ENCODE measurements at places on chromosomes 2 and 18.

DNA sequence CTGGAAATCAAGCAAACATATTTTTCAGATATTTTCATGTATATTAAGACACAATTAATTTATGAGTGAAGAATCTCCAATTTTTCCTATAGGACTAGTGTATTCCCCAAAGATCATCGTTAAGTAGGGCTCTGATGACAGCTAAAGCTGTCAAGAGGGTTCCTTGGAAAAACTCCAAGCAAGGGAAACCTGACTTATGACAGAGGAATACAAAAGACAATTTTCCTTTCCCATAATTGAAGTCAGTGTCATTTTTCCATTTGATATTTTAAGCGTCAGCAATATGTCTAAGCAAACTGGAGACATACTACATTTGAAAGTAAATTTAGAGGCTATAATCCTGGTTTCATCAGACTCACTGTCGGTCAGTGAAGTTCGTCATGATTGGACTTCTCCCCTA is 36.1 kb downstream of the RIT2 start:
- DNase-seq, result peak; percentile 80

- peak; percentile 92 for DNase-seq
These were observed 344.0 kb downstream of the PIK3C3 start for GRCh38 chr18:42298759-42299675.

DNA sequence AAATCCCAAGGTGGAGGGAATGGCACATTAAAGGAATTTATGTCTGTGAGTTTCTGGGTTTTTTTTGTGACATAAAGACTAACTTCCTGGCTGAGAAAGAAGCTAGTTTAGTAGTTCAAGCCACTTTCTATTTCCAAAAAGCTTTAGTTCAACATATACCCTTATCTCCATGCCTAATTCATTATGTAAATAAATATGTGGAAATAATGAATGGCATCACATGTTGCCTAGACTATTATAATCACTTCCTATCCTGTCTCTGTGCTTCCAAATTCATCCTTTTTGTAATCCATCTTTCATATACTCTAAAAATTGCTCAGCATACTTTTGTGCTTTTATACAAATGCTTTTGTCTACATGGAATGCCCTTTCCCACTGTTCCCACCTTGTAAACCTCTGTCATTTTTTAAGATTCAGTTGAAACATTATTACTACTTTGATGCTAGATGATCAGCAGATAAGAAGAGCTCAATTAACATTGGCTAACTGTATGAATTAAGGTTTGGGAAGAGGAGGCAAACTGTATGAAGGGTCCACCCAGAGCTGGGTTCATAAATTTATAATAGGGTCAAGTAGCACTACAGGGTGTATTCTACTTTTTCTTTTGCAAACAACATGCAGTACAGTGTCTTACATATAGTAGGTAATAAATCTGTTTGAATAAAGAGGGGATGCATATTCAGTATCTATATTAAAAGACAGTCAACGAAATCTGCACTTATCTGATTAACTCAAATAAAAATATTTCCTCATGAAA is 61.7 kb upstream of the MTIF2 start:
- no peak for DNase-seq

- DNase-seq, result peak; percentile 18
These were observed 1265.5 kb upstream of the ACVR2A start for GRCh38 chr2:146579147-146579930.

DNA sequence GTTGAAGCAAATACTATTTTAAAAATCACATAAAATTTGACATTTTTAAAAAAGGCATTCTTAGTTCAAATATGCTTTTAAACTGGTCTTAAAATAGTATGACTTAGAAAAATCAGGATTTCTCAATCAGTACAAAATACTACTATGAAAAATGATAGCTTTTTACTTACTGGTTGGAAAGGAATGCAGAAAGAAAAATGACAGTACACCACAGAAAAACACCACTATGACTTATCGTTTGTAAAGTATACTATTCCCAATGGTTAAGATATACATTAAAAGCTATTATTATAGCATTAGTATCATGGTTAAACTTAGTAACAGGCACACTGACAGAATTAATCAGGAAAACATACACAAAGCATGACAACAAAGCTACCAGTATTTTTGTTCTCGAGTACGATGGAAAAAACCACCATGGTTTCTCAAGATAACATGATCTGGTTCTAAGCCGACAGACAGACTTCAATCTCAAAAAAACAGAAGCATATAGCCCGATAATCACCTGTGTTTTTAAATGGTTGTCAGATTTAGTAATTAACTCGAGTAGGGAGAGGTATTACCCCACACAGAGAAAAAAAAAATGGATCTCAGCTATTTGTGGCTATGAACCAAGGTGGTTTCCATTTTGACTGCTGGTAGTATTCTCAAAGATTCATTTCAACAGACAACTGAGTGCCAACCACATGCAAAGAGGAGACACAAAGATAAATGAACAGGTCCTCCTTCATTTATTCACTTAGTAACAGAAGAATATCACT is 39.1 kb downstream of the CUL3 start:
- DNase-seq, result no peak

GRCh38 chr2:113861740-113862139 is 28.1 kb upstream of the ACTR3 start:
- DNase-seq, result peak; percentile 60

DNA sequence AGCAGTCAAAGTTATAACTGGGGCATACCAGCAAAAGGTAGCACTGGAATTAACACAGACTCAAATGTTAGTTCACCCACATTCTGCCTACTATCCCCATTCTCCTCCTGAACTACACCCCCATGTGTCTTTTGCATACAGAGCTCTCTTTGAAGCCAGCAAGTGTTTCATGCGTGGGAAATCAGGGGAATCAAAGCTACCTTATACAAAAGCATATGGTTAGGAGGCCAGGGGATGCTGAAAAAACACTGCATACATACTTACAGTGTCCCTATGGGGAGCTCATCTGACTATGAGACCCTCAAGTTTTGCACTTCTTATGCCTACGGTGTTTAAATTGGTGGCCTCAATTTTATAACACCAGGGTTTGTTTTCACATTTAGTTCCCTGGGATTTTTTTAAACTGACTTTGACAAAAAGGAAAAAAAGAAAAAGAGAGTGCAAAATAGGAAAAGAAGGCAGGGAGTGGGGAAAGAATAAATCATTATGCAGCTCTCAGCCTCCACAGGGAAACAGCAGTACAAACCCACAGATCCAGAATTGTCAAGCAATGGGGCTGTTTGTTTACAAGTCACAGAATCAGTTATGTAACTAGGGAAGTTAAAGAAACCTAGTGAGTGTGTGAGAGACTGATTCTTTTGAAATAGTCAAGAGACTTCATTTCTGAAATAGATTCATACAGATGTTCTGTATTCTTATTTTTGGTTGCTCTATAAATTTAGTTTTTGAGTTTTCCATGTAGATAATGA is 20.1 kb upstream of the PPP3R1 start:
- peak; percentile 66 for DNase-seq

DNA sequence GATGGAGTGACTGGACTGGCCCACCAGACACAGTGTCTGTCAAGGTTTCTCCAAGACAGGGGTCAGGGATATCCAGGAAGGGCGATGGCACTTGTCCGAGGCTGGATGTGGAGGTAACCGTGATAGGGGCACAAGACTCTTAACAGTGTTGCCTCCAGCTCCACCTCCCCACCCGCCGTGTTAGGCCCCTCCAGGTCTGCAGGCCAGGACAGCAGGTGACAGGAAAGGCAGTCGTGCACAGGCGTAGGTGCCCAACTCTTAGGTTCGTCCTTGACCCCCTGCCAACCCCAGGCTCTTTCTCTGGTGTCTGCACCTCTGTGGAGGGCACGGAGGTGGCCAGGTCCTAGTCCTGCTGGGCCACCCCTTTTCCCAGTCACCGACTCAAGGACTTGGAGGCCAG is 10.1 kb downstream of the ITM2C start:
- DNase-seq, result no peak

DNA sequence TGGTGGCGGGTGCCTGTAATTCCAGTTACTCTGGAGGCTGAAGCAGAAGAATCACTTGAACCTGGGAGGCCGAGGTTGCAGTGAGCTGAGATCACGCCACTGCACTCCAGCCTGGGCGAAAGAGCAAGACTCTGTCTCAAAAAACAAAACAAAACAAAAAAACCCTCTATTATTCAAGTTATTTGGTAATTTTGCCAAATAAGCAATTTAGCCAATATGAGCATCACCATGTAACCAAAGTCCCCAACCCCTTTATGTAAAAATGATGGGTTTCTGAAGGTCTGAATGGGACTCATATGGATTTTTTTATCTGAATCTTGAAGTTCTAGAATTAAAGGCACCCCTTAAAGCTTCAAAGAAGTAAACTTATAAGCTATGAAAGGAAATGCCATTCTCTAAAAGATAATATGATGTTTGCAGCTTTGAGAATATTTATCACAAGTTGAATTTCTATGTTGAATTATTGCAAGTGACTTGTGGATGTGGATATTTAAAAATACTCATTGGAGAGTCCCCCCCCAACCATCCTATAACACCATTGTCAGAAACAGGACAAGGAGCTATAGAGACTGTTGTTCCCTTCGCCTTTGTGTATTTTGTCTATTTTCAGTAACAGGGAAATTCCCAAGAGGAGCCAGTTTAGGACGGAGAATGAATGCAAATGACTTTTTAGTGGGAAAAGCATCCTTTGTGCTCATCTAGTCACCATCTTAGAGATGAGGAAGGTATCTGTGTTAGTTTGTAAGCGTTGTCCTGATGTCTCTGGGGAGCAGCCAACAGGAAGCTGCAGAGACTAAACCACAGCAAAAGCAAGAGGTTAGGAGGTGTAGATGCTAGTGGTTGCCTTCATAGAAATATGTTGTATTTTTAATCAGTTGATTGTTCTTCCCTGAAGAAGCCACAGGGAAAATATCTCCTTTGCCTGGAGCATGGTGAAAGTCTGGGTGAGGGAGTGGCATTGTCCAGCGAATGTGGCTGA is 68.3 kb downstream of the TET3 start:
- DNase-seq, result no peak

DNA sequence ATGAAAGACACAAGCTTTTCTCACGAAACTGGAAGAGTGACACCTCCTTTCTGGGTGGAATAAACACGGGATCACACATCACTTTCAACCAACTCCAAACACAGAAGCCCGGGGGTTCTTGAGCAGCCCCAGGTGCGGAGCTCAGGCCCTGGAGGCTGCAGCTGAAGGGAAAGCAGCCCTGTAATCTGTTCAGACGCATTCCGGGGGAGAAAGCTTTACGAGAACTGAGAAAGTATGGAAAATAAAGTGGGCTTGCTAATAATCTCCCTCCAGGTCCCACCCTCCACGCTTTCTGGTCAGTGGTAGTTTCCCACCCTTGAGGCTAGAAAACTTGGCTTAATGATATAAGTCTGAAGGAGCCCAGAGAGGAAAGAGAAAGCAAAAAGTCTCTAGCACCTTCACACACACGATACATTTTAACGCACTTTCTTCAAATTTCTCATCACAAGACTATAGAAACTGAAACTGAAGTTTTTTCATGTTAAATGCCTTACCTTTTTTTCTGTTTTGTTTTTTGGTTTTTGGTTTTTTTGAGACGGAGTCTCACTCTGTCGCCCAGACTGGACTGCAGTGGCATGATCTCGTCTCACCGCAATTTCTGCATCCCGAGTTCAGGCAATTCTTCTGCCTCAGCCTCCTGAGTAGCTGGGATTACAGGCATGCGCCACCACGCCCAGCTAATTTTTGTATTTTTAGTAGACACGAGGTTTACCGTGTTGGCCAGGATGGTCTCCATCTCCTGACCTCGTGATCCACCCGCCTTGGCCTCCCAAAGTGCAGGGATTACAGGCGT is 141.3 kb downstream of the AFF3 start:
- no peak for DNase-seq

DNA sequence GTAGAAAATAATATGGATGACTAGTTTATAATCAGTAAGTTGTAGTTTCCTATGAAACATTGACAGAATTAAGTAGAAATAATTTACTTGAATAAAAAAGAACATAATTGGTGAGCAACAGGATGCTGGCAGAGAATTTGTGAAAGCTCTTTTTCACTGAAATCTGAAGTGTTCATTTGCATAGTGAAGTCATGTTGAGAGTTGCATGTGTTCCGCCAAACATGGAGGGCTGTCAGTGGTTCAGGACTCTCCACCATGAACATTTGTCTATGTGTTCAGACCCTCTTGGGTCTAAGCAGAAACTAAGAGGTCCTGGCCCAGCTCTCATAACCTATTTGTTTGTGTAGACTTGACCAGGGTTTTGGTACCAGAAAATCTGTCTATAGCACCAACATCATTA is 182.5 kb upstream of the LINC00305 start:
- no peak for DNase-seq

DNA sequence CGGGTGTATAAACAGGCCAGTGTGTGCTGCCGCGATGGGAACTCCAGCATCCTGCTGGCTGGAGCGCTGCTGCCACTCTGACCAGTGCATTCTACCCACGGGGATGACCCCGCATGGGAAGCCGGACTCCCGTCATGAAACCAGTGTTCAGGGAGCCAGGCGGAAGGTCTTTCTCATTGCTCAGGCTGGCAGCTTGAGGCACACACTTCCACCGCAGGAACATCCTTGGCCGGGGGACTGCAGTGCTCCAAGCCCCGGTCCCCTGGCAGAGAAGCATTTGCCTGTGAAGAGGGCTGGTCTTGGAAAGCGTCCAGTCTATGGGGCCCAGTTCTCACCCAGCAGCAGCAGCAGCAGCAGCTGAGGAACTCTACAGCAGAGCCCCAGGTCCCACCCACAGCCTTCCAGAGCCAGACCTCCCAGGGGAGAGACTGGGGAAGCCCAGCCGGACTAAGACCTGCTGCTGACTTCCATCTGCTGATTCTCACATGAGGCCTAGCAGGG is 235.9 kb downstream of the KLHL29 start:
- peak; percentile 83 for DNase-seq

DNA sequence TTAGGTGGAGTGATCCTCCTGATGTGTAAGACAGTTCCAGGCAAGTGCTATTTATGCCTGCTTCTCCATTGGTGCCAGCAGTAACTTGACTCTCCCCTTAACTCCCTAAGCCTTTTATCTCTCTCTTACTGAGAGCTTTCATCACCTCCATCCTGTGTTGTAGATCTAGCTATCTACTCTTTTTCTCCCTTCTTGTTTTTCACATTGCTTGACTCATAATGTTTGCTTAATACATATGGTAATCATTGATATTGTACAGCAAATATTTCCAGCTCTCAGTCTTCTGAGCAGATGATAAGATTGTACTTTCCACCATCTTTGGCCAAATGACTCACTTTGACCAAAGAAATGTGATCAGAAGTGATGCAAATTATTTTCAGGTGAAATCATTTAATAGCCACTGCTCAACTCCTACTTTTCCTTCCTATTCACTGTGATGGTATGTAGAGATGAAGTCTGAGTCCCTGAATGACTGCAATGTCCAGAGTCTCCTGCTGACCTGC is 165.0 kb downstream of the PLCL1 start:
- no peak for DNase-seq

- DNase-seq, result no peak
These were observed 190.5 kb upstream of the SKOR2 start for GRCh38 chr18:47441914-47442313.

DNA sequence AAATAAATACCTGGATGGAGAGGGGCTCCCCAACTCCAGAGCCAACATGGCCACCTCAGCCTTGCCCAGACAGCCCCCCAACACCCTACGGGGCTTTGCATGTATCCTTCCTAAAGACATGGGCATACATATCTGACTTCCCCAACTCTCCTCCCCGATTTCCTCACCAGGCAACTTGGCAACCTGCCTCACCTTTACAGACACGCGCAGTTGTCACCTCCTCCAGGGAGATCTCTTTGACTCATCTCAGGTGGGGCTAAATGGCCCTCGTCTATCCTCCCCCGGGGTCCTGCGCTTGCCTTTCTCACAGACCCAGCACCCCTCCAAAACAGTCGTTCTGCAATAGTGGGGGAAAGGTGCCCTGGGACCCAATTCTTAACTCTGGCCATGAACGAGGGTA is 10.6 kb upstream of the BIN1 start:
- DNase-seq, result peak; percentile 81
